Right ventricle myocardium superior (tissue), 1 donor: ENCODE measurements at places on chromosomes 16 and 17. TPM values are rescaled to one million over a fixed set of nuclear protein-coding genes. Genes with fewer than 3 reads are reported as not detected.

Gene SNAI3
- total RNA-seq: 3.0 TPM

Gene SPAG7
- 158 TPM for total RNA-seq

Gene TMC5
- total RNA-seq: not detected

Gene NRN1L
- total RNA-seq: not detected

Gene ACSM3
- total RNA-seq: 8.7 TPM

Gene TAC4
- not detected for total RNA-seq

Gene NLRC5
- total RNA-seq: 9.9 TPM

Gene TERB1
- not detected for total RNA-seq
